ENCODE measurements at places on chromosomes 1 and 21.

DNA sequence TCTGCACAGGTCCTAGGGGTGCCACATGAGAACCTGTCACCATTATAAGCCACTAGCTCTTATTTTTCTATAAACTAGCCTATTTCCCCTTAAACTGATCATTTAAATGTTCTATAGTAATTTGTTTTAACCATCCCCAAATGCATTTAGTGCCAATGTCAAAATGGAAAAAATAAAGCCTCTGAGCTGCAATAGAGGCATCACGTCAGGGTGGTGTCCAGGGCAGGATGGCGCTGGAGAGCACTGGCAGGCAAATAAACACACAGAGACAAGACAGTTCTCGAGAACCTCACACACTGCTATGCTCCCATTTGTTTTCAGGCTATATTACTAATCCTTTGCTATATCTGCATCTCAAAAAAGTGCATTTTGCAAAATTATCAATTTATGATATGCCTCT lies 73.4 kb upstream of the NEK2 start:
- DNase-seq = no peak

DNA sequence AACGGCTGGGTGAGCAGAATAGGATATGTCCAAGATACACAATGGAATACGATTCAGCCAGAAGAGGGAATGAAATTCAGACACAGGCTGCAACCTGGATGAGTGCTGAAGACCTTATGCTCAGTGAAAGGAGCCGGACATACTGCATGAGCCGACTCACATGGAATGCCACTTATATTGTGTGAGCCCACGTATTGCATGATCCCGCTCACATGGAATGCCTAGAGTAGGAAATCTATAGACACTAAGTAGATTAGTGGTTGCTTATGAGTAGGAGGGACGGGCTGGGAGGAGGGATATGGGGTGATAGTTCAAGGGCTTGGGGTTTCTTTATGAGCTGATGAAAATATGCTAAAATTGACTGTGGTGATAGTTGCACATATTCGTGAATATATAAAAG lies 26.8 kb downstream of the TMPRSS2 start:
- no peak for DNase-seq

DNA sequence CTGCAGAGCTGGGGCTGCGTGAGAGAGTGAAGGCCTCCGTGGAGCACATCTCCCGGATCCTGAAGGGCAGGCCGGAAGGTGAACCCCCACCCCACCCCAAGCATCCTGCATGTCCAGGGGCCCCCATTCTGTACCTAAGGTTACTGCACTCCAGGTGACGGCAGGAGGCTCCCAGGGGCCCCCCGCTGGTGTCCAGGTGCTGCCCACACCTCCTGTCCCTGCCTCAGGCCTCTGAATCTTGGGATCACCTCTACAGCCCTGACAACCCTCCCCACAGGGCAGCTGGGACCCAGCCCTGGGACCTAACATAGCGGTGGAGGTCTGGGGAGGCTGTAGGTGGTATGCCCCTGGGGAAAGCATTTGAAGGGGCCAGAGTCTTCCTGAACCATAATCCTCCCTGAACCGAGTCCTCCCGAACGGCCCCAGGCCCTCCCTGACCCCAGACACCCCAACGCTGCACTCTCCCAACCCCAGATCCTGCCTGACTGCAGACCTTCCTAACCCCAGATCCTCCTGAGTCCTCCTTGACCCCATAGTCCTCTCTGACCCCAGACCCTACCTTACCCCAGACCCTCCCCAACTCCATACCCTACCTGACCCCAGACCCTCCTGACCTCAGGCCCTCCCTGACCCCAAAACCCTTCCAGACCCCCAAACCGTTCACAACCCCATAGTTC lies 33.5 kb downstream of the TRIM11 start:
- no peak for DNase-seq

GRCh38 chr1:119097380-119097779 lies 43.1 kb downstream of the WARS2 start:
- DNase-seq = no peak

DNA sequence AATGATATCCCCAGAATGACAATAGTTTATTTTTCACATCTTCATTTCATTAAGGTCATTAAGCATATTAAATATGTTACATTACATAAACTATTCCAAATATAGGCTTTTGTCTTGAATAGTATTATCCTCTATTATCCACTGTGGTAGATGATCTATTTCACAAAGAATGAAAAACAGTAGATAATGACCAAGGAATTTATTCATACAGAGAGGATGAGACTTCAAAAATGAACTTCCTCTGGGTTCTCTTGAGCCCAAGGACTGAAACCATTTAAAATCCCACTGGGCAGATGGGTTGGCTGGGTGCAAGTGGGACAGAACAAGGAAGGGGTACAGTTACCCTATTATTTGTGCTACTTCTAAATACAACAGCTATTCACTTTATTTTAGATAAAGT lies 33.0 kb downstream of the PTPN14 start:
- no peak for DNase-seq

- no peak for DNase-seq
Observed at GRCh38 chr1:231931146-231931545, 304.6 kb downstream of the DISC1 start.

DNA sequence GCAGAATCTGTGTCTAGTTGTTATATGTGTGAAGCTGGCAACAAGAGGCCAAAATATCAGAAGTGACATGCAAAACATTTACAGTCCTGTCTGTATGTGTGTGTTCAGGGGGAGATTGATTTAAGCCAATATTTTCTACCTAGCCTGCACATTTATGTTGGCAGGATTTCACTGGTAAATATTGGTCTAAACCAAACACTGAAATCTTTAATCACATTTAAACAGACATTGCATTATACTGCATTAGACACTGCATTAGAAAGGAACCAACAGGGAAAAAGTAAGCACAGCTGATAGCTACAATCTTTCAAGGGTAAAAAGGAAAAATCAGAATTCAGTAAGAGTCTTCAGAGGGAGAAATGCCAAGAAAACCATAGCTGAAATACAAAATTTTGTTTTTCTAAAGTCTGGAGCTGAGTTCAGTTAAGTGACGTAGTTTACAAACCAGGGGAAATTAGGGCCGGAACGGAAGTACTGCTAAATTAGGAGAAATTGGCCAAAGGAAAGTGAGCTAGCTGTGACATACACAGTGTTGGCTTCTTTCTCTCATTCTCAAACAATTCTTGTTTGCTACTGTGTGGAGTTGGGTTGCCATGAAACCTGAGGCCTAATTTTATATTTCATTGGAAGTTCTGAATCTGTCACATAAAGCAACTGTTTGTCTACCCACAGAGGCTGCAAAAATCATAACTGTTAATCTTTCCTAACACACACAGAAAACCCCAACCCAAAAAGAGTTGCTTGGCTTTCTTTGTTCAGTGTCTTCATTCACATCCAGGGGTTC lies 217.3 kb upstream of the SGIP1 start:
- no peak for DNase-seq

DNA sequence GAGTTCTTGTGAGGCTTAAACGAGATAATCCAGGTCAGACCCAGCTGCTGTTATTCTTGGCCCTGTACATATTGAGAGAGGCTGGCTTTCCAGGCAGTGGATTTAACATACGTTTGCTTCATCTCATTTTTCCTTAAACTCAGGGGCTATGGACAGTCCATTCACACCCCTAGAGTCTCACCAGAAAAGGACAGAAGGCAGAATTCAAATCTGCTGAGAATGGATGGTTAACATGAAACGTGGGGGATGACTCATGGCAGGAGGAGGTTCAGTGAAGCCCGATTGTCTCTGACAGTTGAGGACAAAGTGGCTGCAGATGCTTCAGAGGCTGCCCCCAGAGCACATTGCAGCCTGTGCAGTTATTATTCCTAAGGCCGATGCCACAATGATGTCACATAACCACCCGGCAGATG lies 39.5 kb downstream of the TGFB2 start:
- DNase-seq = no peak
